Liver (tissue), 10 donors: ENCODE measurements at places on chromosomes 7 and 10. TPM values are rescaled to one million over a fixed set of nuclear protein-coding genes. Genes with fewer than 3 reads are reported as not detected.

MNX1 gene
- not detected for total RNA-seq

C10orf62 gene
- 3.0 TPM for total RNA-seq

GIMAP5 gene
- 20.6 TPM for total RNA-seq

- no peak for DNase-seq
Observed at GRCh38 chr7:84916161-84916560, 270.7 kb downstream of the SEMA3D start.

DNA sequence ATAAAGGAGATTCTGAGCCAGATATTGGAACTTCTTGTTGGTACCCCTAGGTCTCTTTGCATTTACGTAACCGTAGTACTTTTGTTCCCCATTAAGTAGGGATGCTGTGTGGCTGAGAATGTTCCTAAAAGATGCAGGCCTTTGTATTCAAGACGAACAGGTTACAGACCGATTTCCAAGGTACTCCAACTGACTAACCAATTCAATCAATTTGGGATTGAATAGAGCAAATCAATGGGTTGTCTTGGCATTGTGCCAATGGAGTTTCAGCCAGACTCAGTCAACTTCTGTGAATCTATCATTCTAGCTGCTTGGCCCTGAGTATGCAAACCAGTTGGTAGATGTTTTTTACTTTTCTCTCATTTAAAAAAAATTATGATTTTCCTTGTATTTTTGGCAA lies 347.3 kb upstream of the NPVF start:
- DNase-seq, result no peak
